ENCODE measurements at places on chromosomes 16 and 17.
A peak's percentile ranks its signal among the peaks of the same experiment; 100 is the strongest.

- no peak for DNase-seq
Measured at GRCh38 chr17:80879723-80880647, 111.7 kb upstream of the CHMP6 start.

GRCh38 chr16:3577302-3577752 is at the start of gene NLRC3:
TSS of gene NLRC3 (minus strand) at chr16:3577403. CDS start at chr16:3565036, 12,367 bp downstream.
- DNase-seq: no peak

GRCh38 chr17:42018339-42018738 is 1.1 kb upstream of the DNAJC7 start:
- DNase-seq: no peak

GRCh38 chr17:7959503-7960253 is 27.7 kb downstream of the CNTROB start:
- DNase-seq: no peak

GRCh38 chr16:281660-282255 is 1.2 kb upstream of the PDIA2 start:
- no peak for DNase-seq

DNA sequence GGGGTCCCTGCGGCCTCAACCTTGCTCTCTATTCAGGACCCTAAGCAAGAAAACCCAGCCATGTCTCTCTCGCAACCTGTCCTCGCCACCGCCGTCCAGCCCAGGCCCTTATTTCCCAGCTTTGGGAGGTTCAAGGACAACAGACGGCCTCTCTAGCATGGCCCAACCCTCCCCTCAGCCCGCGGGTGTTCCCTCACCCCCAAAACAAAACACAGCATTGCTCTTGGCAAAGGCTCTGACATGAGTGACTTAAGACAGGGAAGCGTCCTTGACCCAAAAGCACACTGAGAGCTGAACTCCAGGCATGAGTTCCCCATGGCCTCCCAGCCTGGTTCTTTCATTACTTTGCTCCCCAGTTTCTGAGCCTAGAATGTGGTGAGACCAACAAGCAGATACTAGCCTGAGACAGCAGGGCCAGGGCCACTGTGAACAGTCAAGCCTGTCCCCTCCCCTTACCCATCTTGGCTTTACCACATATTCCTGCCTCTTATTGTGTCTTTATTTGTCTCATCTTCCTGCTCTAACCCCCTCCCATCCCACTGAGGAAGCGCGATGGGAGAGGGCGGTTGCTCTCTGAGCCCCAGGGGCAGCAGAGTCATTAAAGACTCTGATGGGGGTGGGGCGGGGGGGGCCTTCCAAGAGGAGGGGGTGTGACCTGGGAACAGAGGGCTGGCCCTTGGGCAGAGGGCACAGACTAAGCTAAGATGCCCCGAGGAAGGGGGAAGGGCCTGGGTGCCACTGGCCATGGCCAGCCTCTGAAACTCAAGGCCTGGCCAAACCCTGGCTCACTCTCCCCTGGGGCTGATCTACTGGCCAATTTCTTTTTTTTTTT is 11.8 kb downstream of the SREBF1 start:
- DNase-seq: no peak

GRCh38 chr16:81629896-81630634 is 149.0 kb upstream of the PLCG2 start:
- no peak for DNase-seq

DNA sequence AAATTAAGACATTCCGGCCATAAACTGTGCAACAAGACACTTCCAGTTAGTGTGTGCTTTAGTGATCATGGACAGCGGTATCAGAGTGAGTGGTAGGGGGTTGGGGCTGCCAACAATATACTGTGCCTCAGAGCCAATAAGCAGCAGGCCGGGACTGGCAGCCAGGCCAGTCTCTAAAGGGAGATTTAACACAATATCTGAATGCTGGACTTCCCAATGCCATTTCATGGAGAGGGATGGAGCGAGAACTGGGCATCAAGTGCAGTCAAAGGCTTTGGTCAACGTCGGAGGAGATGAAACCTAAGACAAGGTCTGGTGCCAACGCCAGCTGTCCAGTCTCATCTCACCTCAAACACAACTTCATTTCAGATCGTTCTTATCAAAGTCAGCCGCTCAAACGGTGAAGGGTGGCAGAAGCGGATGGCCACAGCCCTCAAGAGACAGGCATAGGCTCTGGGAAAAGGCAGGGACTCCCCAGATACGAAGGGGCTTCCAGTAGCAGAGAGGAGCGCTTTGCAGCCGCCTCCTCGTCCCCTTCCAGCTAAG is 935 bp downstream of the USP32 start:
- peak; percentile 27 for DNase-seq

DNA sequence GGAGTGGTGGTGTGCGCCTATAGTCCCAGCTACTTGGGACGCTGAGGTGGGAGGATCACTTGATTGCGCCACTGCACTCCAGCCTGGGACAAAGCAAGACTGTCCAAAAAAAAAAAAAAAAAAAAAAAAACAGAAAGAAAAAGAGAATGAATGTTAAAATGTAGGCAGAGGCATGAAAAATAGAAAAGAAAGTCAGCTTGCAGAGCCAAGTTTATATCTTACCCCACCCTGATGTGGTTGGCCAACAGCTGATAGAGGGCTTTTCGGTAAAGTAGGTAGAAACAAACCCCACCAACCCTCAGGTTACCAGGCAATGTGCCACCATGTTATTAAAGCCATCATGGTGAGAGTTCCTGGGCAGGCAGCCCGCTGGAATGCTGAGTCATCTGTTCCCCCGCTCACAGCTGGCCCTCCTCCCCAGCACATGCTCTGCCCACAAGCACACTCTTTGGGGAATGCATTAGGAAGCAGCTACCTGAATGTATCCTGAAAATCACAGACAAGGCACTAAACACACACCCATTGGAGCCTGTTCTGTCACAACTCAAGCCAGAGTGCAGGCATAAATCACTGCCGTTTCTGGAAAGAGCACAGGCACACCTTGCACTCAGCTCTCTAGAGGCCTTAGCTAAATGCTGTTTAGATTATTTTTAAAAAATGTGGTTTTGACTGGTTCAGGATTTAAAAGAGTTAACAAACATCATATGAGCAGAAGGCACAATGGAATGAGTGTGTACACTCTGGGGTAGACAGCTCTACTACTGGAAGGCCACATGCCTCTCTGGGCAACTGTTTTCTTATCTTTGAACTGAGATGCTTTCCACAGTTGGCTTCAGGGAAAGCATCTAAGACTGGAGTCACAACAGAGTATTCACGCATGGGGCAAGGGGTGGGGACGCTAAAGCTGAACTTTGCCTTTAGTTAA is 128.5 kb downstream of the PARN start:
- DNase-seq: peak; percentile 86

DNA sequence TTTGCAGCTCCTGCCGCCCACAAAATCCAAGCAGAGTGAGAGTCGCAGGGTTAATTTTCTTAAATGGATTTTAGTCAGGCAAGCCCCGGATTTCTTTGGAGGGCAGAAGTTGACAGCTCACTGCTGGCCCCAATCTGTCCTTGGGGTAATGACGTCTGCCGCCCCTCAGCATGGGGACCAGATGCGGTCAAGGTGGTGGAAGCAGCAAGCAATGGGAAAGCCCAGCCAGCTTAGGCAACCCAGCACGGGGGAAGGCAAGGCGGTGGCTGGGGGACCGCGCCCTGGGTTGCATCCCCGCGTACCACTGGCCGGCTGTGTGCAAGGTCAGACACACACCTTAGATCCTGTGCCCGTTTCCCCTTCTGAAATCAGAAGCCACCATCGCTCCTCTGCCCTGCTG is 321.7 kb downstream of the C16orf95 start:
- DNase-seq: no peak

DNA sequence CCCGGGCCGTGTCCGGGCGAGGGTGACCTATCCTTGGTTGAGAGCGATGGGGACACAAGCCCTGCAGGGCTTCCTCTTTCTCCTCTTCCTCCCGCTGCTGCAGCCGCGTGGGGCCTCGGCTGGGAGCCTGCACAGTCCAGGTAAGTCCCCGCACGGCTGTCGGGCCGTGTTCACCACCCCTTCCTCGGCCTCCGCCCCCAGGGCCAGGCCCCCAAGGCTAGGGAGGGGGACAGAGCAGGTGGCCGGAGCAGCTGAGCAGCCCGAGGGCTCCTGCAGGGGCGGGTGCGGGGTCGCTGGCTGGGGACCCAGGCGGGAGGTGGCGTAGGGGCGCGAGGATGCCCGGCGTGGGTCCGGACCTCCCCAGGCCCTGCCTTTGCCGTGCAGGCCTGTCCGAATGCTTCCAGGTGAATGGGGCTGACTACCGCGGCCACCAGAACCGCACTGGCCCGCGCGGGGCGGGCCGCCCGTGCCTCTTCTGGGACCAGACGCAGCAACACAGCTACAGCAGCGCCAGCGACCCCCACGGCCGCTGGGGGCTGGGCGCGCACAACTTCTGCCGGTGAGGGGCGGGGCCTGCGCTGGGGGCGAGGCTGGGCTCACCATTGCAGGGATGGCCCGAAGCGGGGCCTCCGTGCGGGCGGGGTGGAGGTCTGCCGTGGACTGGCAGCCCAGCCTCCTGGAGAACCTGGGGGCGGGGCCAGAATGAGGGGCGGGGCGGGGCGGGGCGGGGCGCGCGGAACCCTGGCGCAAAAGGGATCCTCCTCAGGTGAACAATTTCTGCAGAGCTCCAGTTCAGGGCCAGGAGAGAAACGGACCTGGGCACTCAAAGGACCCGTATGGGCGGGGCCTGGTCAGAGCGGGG is 631 bp downstream of the KREMEN2 start:
- DNase-seq: no peak

DNA sequence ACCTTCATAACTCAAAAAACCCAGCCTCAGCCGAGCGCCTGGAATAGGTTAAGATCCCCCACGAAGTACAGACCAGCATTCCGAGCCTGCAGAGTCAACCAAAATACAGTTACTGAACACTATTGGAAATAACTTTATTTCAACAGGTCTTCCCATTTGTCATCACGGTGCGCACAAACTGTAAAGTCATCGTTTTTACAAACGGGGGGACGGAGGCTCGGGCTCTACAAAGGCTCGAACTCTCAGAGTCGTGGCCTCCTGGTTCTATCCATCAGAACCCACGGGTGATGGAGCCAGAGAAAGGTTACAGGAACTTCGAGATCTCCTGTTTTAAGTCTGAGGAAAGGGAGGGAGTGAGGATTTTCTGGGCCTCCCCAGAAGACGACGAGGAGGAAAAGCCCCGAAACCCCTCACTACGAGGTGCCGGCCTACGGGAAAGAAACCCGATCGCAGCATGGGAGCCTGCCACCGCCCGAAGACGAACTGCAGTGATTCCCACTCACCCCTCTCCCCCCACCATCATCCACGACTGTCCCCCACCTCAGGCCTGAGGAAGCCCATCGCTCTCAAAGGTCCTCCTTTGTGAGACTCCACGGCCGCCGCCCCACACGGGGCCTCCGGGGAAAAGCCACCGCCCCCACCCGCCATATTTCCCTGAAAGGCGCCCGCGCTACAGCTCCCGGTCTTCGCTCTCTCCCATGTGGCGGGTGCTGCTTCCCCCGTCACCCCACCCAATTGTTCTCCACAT is 917 bp downstream of the YWHAE start:
- peak; percentile 29 for DNase-seq

DNA sequence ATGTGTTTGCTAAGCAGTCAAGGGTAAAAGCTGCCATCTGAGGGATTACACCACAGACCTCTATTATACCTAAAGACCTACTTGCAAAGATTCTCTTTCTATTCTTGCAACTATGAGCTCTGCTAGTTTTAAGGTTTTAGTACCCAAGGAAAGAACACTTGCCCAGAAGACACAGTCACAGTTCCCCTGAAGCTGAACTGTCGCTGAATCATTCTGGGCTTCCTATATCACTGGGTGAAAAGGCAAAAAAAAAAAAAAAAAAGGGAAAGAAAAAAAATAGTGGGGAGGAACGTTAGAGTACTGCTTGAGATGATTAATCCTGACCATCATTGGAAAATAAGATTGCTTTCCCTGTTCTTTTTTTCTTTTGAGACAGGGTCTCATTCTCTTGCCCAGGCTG is 37.9 kb downstream of the LYRM1 start:
- DNase-seq: peak; percentile 59

GRCh38 chr17:2551493-2551892 is 39.8 kb upstream of the METTL16 start:
- DNase-seq: no peak

GRCh38 chr16:85245307-85246172 is 133.3 kb upstream of the CIBAR2 start:
- peak; percentile 80 for DNase-seq

- no peak for DNase-seq
Measured at GRCh38 chr17:33970279-33970678, 284.8 kb upstream of the CCL2 start.

GRCh38 chr17:661509-661908 is 53.1 kb downstream of the VPS53 start:
- DNase-seq: no peak

GRCh38 chr17:29154516-29155226 is 25.5 kb downstream of the MYO18A start:
- no peak for DNase-seq

GRCh38 chr17:77716289-77716926 is 242.1 kb upstream of the TNRC6C start:
- no peak for DNase-seq

GRCh38 chr17:74677558-74678466 is 34.9 kb downstream of the CD300LF start:
- no peak for DNase-seq

- DNase-seq: no peak
Measured at GRCh38 chr17:77501101-77501566, 360.4 kb downstream of the SEC14L1 start.

GRCh38 chr17:8887301-8887700 is 19.8 kb upstream of the PIK3R6 start:
- no peak for DNase-seq

DNA sequence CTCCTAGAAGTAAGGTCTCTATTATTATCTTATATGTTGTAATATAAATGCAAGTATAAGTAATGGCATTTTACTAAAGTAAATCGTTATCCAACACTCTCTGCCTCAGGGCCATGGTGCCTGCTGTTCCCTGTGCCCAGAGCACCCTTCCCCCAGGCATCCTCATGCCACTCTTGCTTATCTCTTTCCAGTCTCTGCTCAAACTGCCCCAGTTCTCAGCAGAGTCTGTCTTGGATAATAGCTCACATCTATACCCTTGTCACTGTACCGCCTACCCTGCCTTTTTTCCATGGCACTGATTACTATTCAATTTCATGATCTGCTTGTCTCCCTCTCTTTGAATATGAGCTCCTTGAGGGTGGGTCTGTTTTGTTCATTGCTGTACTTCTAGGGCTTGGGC is 31.7 kb downstream of the CDH1 start:
- DNase-seq: no peak

- peak; percentile 55 for DNase-seq
Measured at GRCh38 chr17:50270435-50271362, 3.6 kb upstream of the TMEM92 start.

- DNase-seq: no peak
Measured at GRCh38 chr16:2471653-2472487, 773 bp downstream of the NTN3 start.

GRCh38 chr17:7382901-7383300 is 2.0 kb downstream of the TNK1 start:
- DNase-seq: no peak

GRCh38 chr17:3788200-3788599 is 12.8 kb downstream of the ITGAE start:
- no peak for DNase-seq

DNA sequence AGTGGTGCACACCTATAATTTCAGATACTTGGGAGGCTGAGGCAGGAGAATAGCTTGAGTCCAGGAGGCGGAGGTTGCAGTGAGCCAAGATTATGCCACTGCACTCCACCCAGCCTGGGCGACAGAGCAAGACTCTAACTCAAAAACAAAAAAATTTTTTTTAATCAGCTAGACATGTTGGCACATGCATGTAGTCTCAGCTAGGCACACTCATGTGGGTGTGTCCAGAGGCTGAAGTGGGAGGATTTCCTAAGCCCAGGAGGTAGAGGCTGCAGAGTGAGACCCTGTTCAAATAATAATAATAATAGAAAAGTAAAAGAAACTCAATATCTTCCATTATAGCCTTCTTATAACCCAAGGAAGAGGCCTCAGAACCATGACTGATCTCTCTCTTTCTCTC is 11.5 kb upstream of the ARHGAP17 start:
- no peak for DNase-seq

GRCh38 chr16:85796152-85796551 is 3.2 kb downstream of the EMC8 start:
- no peak for DNase-seq
